Right lung (tissue), 10 donors: ENCODE measurements at places on chromosomes 3 and 15. TPM values are rescaled to one million over a fixed set of nuclear protein-coding genes. Genes with fewer than 3 reads are reported as not detected.
A peak's percentile ranks its signal among the peaks of the same experiment; 100 is the strongest.

GRCh38 chr15:43118829-43119228 lies 13.0 kb upstream of the UBR1 start:
- no peak for DNase-seq

HIGD2B gene
- not detected for polyA plus RNA-seq

PLSCR1 gene
- polyA plus RNA-seq, result 62.7 TPM

DNA sequence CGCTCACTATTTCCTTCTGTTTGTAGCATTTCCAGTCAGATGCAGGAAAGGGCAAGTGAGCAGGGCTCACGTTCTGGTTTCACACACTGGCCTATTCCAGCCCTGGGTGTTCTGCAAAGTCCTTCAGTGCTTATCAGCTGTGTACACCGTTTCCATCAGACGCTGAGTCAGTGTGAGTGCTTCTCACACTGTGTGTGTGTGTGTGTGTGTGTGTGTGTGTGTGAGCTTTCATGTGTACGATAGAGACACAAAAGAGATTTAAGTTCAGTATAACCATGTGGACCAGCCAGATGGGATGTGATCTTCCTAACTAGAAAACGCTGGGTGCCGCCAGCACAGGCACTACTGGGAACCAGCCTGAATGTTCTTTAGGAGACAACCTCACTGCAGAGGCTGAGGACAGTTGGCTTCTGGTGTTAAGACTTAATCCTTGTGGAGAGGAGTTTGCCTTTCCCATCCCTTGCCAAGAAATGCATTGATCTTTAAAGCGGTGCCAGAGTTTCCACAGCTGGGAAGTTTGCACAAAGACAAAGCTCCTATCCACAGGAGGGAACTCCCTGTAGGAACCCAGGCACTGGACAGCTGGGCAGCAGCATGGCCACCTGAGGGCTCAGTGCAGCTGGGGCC lies 3.9 kb upstream of the CHSY1 start:
- peak; percentile 56 for DNase-seq

C3orf70 gene
- polyA plus RNA-seq, result 4.3 TPM

DNA sequence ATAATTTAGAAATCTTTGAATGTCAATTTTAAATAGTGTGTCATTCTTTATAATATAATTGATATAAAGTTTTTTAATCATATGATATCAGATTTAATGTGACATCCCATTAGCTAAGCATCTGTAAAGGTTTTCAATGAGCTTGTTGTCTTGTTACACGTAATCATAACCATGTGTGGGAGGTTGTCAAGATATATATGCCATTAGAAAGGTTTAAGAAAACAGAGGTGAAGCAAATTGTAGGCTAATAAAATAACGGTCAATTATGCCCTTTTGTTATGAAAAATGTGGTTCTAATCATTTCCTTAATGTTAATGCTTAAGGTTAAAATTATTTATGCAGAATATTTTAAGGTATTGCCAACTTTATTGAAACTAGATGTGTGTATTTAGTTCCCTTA lies 56.3 kb downstream of the RSRC1 start:
- no peak for DNase-seq

- DNase-seq, result no peak
Measured at GRCh38 chr3:151479452-151479851, 18.6 kb upstream of the IGSF10 start.
